Activated naive CD4-positive, alpha-beta T cell treated with anti-CD3 and anti-CD28 coated beads for 36 hours (primary cell): ENCODE measurements at places on chromosomes 1 and 21. TPM values are rescaled to one million over a fixed set of nuclear protein-coding genes. Genes with fewer than 3 reads are reported as not detected.

The FMOD gene
- 5.8 TPM for total RNA-seq

GRCh38 chr1:214264976-214265375, 16.0 kb upstream of the SMYD2 start:
- DNase-seq = no peak

- DNase-seq = no peak
These were observed 12.6 kb downstream of the HSPG2 start for GRCh38 chr1:21924503-21925005.

The CHRNB2 gene
- total RNA-seq = not detected
